ENCODE measurements at places on chromosomes 11 and 22.

- no peak for DNase-seq
Observed at GRCh38 chr11:65611758-65612603, 2.0 kb downstream of the MAP3K11 start.

DNA sequence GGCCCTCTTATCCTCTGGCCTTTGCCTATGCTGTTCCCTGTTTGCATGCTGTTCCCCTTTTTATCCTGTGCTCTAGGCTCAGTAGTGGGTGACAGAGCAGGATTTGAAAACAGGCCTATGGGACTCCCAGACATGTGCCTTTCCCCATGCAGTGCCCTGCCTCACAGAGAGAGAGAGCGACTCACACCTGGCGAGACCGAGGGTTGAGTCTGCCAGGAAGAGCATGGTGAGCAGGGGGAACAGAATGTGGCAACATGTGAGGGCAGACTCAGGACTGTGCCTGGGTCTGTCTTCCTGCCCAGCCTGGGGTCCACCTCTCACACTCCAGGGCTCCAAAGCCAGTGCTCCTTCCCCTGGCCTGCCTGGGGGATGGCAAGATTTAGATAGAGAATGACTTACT lies 75.0 kb downstream of the NFAM1 start:
- DNase-seq: no peak

GRCh38 chr22:19547620-19548019 lies 23.4 kb upstream of the CLDN5 start:
- DNase-seq: no peak

DNA sequence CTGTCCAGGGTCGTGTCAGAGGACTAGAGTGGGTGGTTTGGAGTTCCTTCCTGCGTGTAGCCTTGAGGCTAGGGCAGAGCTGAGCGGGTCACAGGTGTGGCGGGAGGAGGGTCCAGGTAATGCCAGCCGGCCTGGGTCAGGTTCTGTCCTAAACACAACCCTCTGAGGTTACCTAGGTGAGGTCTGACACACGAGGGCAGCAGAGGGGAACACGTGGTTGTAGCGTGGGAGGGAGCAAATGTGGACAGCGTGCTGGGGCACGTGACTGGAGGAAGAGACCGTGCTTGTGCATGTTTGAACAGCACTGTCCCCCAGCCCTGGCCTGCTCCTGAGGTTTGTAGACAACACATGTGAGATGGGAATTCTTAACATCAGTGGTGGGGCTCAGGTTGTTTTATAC lies 13.1 kb downstream of the MOV10L1 start:
- peak; percentile 41 for DNase-seq

GRCh38 chr22:20430101-20430719 lies 7.4 kb downstream of the SCARF2 start:
- DNase-seq: no peak

DNA sequence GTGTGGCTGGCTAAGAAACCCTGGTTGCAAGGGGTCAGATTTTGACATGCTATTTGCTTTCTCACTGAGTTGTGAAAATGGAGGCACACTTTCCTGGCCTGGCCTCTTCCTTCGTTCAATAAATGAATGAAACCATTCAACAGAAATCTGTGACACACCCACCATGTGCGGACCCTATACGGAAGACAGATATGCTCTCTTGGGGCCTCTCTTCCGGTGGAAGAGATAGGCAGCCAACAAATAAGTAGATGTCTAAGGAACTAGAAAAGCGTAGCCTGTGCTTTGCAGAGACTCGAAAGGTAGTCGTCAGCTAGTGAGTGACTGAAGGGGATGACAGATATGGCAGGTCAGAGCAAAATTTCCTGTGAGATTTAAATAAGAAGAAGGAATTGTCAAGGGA lies 5.3 kb downstream of the KCNQ1OT1 start:
- DNase-seq: peak; percentile 28

- no peak for DNase-seq
Observed at GRCh38 chr11:86874304-86875056, 74.1 kb downstream of the PRSS23 start.

DNA sequence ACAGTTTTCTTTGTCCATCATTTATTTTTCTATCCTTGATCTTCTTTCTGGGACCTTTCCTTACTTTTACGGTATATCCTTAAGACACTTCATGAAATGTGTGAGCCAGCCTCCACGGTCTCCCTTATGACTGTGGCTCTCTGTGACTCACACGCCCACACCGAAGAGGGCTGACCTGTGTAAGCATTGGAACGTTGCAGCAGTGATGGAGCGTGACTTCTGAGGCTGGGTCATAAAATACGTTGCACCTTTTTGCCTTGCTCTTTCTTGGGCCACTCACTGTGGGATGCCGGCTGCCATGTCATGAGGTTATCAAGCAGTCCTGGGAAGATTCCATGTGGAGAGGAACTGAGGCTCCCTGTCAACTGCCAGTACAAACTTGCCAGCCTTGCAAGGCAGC lies 96.3 kb upstream of the RAB1B start:
- no peak for DNase-seq

DNA sequence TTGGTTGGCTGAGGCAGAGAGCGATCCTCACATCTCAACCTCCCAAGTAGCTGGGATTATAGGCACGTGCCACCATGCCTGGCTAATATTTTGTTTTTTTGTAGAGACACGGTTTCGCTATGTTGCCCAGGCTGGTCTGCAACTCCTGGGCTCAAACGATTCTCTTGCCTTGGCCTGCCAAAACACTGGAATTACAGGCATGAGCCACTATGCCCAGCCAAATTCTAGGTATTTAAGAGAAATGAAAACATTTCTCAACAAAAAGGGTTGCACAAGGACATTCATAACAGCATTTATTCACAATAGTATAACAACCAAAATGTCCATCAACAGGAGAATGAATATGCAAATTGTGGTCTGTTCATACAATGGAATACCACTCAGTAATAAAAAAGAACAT lies 31.7 kb upstream of the RBX1 start:
- DNase-seq: no peak

GRCh38 chr11:1729692-1730011 lies 20.7 kb downstream of the IFITM10 start:
- DNase-seq: no peak

- DNase-seq: peak; percentile 46
Observed at GRCh38 chr22:26650722-26651421, 6.5 kb upstream of the MIAT start.

- no peak for DNase-seq
Observed at GRCh38 chr22:26199665-26200064, 30.4 kb downstream of the SEZ6L start.

GRCh38 chr11:3796346-3796745 lies 1.0 kb downstream of the NUP98 start:
- no peak for DNase-seq

GRCh38 chr11:43941257-43941994 lies 1.0 kb upstream of the C11orf96 start:
- no peak for DNase-seq

DNA sequence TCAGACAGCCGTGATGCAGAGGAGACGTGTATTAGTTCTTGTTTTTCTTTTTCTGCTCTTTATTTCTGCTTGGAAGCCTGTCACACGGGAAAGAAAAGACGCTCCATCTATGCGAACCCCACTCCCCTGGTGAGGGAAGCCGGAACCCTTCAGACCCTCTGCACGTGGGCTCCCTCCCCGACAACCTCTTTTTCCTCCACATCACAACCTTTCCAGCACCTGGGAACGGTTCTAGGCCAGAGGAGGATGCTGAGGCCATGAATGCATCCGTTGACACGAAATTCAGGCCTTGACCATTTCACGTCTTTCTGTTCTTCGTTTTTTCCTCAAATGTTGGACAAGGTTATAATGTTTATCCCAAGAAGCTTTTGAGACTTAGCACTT lies 85.3 kb upstream of the WNT7B start:
- no peak for DNase-seq

DNA sequence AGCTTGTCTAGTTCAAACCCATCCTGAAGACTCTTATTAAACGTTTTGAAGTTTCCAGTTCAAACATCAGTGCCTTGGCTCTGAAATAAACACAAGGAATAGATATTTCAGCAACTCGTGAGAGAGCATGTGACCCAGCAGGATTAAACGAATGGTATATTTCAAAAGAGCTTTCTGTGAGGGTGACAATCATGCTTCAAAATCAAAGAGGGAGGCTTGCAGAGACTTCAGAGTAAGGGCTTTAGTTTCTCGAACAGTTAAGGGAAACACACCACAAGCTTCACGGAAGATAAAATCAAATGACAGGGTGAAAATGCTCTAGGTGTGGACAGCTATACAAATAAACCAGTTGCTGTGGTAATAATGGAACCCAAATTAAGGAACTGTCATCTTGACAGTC lies 1.4 kb downstream of the HPS4 start:
- no peak for DNase-seq

DNA sequence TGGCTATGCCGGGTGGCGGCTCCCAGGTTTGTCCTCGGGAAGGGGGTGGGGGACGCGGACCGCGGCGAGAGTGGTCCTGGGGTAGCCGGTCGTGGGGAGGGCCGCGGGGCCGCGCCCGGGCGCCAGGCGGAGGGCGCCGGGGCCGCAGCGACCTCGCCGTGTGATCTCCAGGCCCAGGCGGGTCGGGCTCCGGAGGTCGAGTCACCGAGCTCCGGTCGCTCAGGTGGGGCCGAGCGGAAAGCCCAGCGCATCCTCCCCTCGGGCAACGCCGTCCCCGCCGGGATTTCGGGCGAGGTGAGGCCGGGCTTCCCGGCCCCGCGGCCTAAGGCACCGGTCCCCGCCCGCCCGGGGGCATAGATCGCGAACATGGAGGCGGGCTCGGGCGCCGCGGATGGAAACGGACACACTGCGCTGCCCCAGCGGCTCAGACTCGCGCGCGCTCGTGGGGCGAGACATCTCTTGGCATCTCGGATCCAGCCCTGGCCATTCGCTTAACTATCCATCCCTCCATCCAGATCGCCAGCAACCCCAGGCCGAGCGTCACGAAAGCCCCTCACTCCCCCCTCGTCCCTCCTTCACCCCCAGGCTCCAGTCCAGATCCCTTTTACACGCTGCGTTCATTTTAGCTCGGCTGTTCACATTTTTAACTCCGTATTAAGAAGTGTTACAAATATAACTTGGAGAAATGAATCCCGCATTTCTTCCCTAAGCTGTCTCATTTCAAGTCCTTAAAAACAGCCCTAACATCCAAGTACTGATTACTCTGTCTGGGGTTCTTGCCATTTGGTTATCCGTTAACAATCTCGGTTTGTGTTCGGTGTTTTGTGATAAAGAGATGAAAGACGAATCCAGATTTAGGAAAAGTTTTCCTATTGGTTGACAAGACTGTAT lies 460 bp downstream of the ZC3H12C start:
- peak; percentile 62 for DNase-seq

DNA sequence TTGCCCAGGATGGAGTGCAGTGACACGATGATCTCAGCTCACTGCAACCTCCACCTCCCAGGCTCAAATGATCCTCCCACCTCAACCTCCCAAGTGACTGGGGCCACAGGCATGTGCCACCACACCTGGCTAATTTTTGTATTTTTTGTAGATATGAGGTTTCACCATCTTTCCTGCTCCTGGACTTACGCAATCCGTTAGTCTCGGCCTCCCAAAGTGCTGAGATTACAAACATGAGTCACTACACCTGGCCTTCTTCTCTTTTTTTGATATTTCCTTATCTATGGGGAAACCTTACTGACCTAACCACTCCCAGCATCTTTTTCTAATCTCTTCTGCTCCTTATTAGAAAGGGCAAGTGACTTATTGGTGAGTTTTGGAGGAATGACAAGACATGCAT lies 121.7 kb upstream of the CHORDC1 start:
- DNase-seq: no peak

- DNase-seq: no peak
Observed at GRCh38 chr11:47539681-47540039, 13.3 kb downstream of the CELF1 start.

GRCh38 chr11:92082652-92083051 lies 142.0 kb upstream of the FAT3 start:
- DNase-seq: no peak

DNA sequence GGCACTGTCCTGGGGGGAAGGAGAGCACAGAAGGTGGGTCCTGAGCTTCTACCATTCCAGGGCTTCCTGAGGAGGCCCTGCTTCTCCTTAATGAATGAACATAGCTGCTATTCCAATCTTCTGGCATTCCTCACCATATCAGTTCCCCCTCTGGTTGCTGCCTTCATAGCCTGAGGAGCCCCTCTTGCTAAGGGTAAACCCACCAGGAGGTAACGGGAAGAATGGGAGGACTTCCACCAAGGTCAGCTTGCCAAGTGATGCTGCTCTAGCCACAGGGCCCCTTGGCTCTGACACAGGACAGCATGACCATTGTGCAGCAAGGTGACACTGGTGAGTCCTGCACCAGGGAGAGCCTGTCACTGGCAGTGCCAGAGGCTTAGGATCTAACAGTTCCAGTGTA lies 1022.5 kb downstream of the TBC1D22A start:
- DNase-seq: no peak

DNA sequence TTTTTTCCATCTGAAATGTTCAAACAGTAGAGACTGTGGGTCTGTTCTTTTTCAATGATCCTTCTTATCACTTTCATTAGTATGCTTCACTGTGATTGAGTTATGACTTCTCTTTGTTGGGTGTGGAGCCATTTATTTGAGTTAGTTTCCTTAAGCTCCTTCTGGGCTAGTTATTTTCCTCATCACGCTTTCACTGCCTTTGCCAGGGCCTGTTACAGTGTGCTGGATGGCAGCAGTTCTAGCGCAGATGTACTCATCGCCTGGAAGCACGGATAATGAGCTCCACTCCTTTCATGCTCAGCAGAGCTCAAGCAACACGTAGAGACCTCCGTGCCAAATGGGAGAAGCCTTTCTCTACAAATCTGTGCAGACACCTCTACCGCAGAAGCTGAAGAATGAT lies 7.0 kb upstream of the ARHGAP42 start:
- no peak for DNase-seq

- peak; percentile 72 for DNase-seq
Observed at GRCh38 chr11:115930291-115930690, 426.1 kb upstream of the CADM1 start.

DNA sequence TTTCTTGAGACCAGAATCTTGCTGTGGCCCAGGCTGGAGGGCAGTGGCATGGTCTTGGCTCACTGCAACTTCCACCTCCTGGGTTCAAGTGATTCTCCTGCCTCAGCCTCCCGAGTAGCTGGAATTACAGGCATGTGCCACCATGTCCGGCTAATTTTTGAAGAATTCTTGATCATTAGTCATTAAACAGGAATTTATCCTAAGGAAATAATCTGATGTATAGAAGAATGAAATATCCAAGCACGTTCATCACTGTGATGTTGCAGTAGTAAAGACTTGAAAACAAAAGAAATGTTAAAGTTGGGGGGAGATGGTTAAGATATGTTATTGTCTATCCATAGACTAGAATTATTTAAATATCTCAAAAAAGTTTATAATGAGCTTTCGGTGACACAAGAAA lies 23.6 kb downstream of the CBL start:
- no peak for DNase-seq
